IMR-90 (cell line): ENCODE measurements at places on chromosomes 1 and 21. TPM values are rescaled to one million over a fixed set of nuclear protein-coding genes. Genes with fewer than 3 reads are reported as not detected.

GRCh38 chr1:151790940-151791651, 796 bp upstream of the TDRKH start:
- no peak for DNase-seq

DNA sequence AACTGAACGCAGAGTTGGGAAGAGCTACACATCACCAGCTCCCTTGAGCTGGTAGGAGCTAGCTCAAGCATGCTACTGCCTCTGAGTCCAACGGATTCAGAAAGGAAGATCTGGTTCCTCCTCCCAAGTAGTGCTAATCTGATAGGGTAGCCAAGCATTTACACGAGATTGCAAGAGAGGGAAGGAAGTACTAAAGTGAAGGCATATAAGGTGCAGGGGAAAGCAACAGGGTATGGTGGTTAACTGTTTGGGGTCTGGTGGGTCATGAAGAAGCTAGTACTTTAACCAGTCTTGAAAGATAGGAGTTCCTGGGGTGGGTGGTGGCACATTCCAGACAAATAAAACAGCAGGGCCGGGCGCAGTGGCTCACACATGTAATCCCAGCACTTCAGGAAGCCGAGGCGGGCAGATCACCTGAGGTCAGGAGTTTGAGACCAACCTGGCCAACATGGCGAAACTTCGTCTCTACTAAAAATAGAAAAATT, 20.2 kb upstream of the ZNF436 start:
- DNase-seq, result no peak

DNA sequence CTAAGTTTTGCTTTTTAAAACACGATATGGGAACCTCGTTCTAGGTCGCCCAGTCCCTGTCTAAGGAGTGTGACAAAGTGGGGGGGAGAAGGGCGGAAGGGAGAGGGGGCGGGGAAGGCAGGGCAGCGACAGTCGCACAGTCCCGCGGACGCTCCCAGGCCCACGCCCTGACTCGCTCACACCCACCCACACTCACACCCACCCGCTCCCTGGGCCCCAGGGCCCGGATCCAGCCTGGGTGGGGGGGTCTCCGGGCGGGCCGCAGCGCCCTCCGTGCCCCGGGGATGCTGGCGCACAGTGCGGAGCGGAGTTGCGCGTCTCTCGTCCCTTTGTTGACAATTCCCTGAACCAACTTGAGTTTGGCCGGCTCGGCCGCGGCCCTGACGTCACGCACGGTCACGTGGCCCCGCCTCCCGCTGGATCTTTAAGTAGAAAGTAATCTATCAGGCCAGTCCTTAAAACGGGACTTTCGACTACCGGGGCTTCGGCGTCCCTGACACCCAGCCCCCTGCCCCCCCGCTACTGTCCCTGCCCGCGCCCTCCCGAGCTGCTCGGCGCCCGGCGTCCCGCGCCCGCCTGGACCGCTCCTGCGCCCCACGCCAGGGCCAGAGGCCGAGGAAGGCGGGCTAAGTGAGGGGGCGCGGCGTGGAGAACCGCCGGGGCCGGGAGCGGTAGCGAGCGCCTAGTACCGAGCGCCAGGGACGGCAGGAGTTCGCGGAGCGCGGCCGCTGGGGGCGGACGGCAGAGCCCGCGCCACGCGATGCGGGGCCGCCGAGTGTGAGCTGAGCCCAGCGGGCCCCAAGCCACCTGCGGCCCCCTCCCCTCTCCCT, at the start of gene FOXD3:
Gene FOXD3, plus strand, starts transcription at position 454 of the 830 bp plus-strand sequence. CDS start 492 bp downstream, outside the sequence.
- peak; percentile 37 for DNase-seq

DNA sequence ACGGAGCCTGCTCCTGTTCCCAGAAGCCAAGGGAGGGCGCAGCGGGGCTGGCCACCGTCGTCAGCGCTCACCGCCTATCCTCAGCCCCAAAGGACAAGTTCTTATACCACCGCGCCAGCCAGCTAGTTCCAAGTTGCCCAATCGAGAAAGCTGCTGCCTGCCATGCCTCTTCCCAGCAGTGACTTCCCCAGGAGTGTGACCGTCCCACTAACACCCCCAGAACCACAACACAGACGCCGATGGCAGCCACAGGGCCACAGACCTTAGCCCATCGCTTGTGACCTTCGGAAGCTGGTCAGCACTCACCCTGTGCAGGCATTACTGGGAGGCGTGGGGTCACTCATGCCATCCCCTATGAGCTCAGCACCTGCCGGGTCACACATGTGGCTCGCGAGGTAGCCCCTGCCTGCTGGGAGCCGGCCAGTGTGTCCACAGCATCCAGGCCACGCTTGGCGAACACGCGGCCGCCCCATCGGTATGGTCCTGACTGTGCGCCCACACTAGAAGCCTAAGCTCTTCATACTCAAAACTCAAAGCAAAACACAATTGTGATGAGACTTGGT, 20.1 kb downstream of the NADK start:
- no peak for DNase-seq

The ACTN2 gene
- not detected in 2 replicates for polyA plus RNA-seq
